ENCODE measurements at places on chromosomes 7 and 10.
A peak's percentile ranks its signal among the peaks of the same experiment; 100 is the strongest.

DNA sequence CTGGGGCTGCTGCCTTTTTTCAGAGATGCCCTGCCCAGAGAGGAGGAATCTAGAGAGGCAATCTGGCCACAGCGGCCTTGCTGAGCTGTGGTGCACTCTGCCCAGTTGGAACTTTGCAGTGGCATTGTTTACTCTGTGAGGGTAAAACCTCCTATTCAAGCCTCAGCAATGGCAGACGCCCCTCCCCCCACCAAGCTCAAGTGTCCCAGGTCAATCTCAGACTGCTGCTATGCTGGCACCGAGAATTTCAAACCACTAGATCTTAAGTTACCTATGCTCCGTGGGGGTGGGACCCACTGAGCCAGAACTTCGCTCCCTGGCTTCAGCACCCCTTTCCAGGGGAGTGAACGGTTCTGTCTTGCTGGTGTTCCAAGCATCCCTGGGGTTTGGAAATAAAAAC is 77.2 kb downstream of the EXOC4 start:
- DNase-seq: no peak

DNA sequence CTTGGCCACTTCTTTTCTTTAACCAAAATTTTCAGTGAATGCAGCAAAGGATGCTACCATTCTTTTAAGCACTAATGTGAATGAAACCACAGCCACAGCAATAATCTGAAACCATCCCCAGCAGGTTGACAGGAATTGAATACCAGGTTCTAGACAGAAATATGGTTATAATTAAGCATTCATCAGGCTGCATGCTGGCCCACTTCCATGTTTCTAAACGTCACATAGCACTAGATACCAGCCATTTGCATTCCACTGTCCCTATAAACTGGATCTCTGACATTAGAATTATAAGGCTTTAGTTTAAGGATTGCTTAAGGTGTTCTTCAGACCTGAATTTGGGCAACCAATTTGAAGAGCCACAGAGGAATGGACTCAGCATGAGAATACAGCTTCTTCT is 340.8 kb upstream of the KLF6 start:
- DNase-seq: no peak

GRCh38 chr10:84845628-84846261 is 517.4 kb downstream of the CCSER2 start:
- no peak for DNase-seq

GRCh38 chr7:149720372-149721083 is 52.9 kb downstream of the ZNF467 start:
- DNase-seq: no peak

DNA sequence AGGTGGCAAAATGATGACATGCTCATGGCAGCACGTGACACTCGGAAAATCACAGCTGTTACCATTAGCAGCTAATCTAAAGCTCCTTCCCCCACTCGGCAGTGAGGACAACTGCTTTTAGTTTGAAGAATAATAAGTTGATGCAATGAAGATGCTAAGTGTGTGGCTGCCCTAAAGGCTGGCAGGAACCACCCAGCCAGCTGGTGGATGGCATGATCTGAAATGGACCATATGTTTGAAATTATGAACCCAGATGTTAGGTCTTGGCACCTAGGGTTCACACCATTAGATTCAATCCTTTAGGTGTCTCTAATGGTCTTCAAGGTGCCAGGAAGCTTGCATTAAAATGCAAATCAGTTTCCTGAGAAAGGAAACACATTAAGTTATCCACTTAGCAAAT is 230.1 kb downstream of the WDR11 start:
- no peak for DNase-seq

- no peak for DNase-seq
These were observed 224.0 kb upstream of the FERD3L start for GRCh38 chr7:19369182-19369581.

- DNase-seq: no peak
These were observed at the start of gene CYP2W1 for GRCh38 chr7:983004-983615. CYP2W1 (plus strand) TSS chr7:983181; CDS start chr7:983212, 31 bp downstream.

GRCh38 chr10:79149662-79150443 is 81.1 kb downstream of the ZMIZ1 start:
- DNase-seq: peak; percentile 13

- no peak for DNase-seq
These were observed 84.8 kb upstream of the DIP2C start for GRCh38 chr10:774223-774622.

- DNase-seq: no peak
These were observed 37.6 kb downstream of the KCNH2 start for GRCh38 chr7:150940431-150941102.

DNA sequence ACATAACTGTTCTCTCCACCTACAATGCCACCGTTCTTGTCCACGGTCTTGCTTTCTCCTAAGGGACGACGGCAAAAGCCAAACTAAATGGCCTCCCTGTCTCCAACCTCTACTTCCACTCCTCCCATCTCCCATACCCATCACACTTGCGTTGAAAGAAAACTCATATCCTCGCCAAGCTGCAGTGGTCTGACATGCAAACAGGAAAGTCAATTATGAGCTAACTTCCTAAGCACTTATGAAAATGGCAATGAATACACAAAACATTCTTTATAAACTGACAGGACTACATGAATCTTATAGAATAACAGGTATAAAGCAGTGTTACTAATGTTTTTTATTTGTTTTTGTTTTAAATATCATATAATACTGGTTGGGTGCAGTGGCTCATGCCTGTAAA is 46.4 kb downstream of the TYW1B start:
- no peak for DNase-seq

DNA sequence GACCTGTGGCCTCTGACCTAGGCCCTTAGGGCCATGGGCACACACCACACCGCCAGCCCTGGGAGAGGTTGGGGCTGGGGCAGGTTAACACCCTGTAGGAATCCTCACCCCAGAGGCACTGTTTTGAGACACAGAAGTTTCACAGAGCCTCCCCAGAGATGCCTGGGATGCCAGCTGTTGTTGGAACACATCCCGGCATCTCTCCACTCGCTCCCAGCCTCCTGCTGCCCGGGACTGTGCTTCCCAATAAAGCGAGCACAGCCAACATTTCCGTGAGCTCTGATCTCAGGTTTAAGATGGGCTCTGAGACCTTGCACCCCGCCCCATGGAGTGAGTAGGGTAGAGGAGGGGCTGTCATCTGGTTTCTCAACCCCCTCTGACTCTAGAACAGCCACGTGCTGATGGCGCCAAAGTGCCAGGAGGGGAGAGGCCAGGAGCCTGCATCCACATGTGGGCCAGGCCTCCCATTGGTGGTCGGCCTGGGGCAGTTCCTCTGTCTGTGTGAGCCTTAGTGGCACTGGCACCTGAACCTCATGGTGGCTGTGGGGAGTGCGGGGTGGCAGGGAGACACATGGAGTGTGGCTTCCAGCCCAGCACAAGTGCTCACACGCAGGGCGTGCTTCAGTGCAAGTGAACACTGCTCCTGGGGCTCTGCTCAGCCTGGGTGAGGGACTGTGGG is 54.7 kb downstream of the RASGEF1A start:
- no peak for DNase-seq

DNA sequence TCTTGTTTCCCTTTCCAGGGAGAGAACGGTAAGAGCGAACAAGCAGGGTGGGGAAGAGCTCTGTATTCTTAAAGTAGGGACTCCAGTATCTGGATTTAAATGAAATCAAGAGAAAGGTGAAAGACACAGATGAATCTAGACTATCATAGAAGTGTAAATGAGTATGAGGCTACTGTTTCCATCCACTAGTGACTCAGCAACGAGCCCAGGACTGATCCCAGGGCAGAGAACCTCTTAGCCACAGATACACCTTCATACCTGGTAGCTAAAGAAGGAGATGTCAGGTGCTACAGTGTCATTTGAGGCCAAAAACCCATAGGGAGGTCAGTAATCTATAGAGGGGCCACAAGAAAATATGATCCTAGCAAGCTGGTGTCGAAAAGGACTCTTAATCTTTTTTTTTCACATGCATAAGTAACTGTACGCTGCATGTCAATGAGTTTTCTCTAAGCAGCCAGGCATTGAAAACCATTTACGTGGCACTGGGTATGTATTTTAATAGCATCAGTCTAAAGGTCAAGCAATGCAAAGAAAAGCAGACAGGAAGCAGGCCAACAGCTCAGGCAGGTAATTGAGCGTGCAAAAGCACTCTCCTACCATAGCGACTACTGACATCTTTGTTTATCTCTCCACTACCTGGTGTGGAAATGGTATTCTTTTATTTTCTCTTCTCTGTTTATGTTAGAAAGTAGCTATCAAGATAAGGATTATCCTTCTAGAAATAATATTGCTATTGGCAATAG is 91.5 kb upstream of the EGR2 start:
- no peak for DNase-seq

- no peak for DNase-seq
These were observed 43.6 kb downstream of the KLHDC10 start for GRCh38 chr7:130113887-130114286.

DNA sequence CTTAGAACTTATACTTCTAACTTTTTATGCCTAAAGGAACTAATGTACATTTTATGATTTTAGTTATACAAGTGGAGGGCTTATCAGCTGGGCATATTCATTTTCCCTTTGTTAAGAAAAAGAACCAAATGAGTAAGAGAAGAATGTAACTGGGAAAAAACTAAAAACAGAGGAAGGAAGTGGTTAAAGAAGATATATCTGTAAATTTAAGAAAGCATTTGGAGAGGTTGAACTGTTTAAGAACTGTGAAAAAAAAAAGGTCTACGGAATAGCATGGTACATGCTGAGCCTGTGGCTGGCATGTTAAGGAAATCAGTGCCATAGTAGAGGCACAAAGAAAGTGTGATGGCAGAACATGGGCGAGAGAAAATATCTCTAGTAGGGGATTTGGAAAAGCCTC is 6.2 kb downstream of the MDFIC start:
- DNase-seq: no peak

- no peak for DNase-seq
These were observed 188.8 kb downstream of the GFRA1 start for GRCh38 chr10:116084161-116084560.

- DNase-seq: no peak
These were observed 57.4 kb downstream of the ITGB8 start for GRCh38 chr7:20388084-20388483.

GRCh38 chr10:49527061-49527460 is 11.9 kb downstream of the ERCC6 start:
- no peak for DNase-seq

DNA sequence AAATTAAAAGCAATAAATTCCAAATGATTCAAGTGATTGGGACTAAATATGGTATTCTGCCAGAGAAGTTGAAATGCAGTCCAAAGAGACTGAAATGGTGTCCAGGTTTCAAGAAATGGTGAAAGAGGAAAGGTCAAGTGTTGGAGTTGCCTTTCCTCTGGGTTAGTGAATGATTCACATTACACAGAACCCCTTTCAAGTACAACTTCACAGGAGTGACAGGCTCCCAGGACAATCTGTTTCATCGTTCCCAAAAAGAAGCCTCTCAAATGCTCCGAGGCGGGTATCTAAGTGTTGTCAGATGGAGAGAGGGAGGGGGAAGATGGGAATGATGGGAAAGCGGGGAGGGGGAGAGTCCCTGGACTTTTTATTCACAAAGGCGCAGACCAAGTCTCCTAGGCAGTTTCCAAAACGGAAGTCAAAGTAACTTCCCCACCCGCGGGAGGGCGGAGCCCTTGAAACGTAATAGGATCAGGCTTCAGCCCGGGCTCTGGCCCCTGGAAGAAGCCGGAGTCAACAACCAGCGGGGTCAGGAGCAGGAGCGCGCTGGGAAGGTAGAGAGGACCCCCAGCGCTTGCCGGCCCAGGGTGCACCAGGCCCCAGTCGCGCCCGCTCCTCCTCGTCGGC is 754 bp downstream of the SLC25A13 start:
- DNase-seq: peak; percentile 22

DNA sequence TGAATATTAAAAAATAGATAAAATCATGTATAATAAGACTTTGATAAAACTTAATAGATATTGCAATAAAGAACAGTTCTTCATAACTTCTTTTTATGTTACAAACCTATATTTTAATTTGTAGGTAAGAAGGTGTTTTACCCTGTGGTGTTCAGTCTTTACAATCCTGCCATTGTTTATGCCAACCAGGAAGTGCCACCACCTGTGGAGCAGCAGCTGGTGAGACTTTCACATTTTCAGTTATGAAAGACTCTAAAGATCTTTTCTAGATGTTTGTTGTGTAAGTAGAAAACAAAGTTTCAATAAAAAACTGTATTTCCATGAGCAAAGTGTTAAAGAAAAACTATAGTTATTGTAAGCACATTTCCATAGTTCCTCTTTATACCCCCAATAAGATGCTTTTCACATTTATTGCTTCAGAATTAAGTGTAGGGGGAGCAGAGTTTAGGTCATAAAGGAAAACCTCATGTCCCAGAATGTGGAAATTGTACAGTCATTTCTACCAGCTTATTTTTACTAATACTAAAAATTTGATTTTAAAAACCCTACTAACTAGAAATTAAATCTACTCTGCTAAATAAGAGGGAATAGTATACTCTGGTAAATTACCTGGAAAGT is 28.7 kb downstream of the CSGALNACT2 start:
- DNase-seq: no peak

GRCh38 chr7:76280408-76280807 is 22.1 kb upstream of the HSPB1 start:
- DNase-seq: no peak

GRCh38 chr10:100647928-100648327 is 97.5 kb upstream of the PAX2 start:
- no peak for DNase-seq

DNA sequence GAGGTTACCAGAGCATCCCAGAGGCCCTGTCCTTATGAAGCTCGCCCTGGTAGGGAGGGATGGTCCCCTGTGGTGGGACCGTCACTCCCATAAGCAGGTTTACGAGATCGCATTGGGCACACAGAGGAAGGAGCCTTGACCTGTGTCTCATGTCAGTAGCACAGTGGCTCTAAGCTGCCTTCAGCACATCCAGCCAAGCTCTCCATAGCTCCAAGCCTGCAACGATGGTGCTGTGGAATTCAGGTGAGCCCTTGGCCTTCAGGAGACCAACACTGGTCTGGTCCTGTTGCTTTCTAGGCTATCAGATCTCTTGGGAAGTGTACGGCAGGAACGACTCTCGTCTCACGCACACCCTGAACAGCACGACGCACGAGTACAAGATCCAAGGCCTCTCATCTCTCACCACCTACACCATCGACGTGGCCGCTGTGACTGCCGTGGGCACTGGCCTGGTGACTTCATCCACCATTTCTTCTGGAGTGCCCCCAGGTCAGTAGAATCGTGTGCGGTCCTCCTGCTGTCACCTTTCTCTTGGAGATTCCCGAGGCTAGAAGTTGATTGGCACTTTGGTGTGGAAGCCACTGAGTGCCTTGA is 605.3 kb upstream of the FOXK1 start:
- DNase-seq: no peak

DNA sequence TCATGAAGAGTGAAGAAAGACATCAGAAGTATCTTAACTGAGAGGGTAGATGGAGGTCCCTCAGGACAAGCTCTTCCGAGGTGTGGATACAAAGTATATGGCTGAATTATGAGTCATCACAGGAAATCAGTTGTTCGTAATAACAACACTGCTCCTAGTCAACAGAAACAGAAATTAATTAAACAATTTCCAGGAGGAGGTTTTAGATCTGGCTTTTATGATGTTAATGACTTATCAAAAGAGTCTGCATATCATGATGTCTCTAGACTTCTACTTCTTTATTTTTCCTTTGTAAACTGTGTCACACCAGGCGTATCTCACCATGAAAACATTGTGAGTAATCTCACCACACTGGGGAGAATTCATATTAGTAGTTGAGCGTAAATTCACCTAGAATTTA is 31.2 kb downstream of the OSBPL3 start:
- DNase-seq: no peak

- no peak for DNase-seq
These were observed 253.2 kb upstream of the INHBA start for GRCh38 chr7:41955893-41956675.

- DNase-seq: no peak
These were observed 59.3 kb upstream of the IL6 start for GRCh38 chr7:22667562-22668239.

Measured in stimulated activated CD8-positive, alpha-beta memory T cell treated with anti-CD3 and anti-CD28 coated beads, Interleukin-2, amount 100 ng/mL, for 1 hour (primary cell).